ENCODE measurements at places on chromosomes 7 and 10.

DNA sequence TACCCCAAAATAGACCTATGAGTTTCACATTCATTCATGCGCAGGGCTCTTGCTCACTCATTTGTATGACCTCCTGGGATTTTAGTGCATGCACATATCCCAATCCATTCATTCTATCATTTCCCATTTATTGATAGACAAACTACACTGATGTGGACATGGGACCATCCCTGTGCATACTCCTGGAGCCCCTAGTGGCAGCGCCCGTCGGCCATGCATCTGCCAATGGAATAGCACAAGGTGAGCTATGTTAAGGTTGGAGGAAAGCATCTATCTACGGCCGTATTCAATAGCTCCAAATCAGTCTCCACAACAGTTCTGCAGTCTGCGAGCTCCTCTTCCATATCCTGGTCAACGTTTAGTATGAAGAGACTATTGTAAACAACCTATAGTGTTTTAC is 31.7 kb upstream of the FIGNL1 start:
- DNase-seq: no peak

DNA sequence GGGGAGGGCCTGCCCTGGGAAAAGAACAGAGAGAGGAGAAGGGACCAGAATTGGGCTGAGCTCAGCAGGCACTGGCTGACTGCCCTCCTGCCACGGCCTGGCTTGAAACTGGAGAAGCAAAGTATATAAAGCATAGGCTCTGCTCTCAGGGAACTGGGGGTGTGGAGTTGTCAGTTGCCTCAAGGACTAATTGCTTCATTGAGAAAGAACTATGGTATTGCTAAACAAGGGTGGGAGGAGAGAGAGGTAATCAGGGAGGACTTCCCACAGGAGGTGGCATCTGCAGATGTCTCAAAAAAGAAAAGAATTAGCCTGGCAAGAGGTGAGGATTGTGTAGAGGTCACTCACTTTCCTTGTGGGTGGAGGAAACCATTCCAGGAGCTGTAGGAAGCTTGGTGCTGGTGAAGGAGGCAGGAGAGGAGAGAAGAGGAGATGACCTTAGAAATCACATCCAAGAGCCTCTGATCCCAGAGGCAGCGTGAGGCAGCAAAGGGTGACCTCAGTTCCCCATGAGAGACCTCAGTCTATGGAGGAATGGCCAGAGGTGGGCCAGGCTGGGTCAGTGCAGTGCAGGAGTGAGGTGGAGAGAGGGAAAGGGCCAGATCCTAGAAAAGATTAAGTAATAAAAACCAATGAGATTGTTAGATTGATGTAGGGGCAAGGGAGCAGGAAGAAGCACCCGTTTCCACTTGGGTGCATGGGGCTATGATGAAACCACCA is 2.4 kb downstream of the PILRB start:
- no peak for DNase-seq

- DNase-seq: no peak
Observed at GRCh38 chr7:105796365-105796764, 80.0 kb downstream of the ATXN7L1 start.

DNA sequence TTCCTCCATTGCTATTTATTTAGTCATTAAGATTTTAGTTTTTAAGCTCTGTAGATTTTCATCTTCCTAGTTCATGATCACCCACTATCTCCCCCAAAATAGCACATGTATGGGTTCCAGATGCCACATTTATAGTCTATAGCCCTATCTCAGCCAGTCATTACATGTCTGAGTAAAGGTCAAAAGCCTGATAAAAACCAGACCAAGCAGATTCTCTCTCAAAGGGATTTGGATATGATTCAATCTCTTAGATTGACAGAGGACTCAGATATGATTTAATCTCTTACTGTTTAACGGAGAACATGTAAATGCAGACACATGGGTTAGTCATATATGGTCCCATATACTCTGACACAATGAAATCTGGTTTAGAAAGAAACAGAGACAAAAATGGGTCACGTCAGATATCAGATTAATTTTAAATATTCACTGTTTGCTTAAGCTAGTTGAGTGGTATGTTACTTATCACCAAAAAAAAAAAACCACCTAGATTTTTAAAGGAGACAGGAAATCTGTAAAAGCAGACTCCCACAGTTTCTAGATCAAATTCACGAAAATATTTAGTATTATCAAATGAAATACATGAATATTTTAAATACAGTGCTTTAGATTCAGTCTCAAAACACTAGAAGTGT is 107.0 kb upstream of the LRRN3 start:
- DNase-seq: no peak

DNA sequence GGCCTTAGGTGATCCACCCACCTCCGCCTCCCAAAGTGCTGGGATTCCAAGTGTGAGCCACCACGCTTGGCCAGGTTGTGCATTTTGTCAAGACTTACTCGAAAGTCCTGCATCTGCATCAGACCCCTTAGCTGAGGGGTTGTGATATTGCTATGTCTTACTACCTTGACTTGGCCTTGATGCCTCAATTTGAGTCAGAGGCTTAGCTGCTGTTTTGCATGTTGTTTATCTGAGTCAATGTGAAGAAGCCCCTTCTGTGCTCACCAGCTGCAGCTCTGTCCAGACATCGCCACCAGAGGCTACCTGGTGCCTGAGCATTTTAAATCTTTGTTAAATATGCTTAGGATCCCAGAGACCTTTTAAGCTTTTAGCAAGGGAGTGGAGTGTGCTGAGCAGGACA is 18.1 kb downstream of the UBE2D4 start:
- DNase-seq: no peak

DNA sequence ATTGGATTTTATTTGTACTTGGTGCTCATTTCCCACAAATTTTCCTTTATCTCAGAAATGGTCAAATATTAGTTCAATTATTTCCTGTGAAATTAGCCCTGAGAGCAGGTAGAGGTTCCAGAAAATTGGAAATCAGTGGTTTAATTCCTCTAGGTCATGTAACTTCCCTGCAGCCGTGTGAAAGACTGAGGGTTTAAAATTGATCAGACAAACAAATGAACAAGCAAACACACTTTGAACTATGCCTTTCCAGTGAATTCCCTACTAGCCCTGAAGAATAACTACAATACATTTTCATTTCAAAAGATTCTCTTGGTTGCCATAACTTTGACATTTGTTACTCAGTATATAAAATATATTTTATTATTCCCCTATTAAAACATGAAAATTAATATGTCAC is 1116.7 kb downstream of the REEP3 start:
- no peak for DNase-seq

GRCh38 chr10:124449170-124450011 is 444 bp downstream of the NKX1-2 start:
- DNase-seq: no peak

- DNase-seq: no peak
Observed at GRCh38 chr7:155762655-155763054, 49.6 kb downstream of the SHH start.

DNA sequence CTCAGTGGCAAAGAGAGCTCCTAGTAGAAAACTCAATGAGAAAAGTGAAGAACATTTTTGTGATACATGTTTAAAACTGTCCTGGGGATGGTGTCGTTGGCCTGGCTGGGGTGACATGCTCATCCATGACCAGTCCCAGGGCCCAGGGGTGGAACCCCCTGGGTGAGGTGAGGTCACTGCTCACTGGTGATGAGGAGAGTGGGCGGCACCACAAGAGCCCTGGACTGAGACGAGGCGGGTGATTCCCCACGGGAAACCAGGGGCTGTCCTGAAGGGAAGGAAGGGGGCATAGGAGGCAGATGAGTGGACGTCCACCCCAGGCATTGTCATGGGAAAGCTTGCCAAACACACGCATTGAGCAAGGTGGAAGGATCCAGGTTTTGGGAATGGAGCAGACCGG is 54.6 kb downstream of the HTR5A start:
- DNase-seq: no peak

DNA sequence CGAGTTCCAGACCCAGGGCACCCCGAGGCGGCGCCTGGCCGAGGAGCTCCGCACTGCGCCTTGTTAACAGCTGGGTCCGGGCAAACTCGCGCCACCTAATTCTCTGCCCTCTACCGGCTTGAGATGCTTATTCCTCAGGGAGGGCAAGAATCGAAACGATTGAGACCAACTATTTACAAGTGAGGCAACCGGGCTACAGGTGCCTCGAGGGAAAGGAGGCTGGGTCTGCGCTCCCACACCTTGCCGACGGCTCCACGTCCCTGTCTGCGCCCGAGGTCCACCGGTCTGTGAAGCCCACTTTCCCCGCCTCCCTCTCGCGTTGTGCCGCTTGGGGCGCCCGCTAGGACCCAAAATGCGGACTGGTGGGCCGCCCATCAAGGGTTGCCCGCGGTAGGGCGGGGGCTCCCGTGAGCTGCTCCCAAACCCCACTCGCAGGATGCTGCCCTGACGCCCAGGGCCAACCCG is 527 bp downstream of the AKR1B1 start:
- peak; percentile 38 for DNase-seq

DNA sequence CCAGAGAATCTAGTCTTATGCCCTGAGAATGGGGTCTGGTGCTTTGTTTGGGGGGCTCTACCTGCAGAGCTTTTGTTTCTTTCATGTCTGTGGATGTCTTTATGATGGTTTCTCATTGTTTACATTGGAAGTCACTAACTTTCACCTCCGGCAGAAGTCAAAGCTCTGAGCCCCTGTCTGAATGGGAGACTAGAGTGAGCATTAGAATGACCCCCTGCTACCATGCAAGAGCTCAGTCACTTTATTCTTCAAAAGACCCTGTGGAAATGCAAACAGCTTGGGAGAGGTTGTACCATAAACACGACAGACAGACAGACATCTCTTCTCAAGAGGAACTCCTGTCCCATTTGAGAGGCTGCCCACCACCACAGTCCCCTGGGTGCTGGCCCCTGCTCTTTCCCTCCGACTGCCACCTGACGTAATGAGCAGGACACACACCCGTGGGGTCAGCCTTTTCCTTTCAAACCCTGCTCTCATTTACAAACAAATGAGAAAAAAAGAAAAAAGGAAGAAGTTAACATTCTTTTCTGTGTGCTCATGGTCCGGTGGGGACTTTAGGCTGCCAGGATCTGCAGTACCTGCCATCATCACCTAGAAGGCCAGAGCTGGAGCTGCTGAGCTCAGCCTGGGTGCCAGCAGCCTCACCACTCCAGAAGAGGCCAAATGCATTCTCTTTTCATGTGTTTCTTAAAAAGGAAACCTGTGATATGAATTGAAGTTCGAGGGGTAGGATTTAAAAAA is 91.6 kb downstream of the FZD1 start:
- DNase-seq: no peak

GRCh38 chr10:66440568-66440967 is 485.3 kb upstream of the LRRTM3 start:
- DNase-seq: no peak

- DNase-seq: no peak
Observed at GRCh38 chr10:79246606-79247275, 100.5 kb upstream of the PPIF start.

DNA sequence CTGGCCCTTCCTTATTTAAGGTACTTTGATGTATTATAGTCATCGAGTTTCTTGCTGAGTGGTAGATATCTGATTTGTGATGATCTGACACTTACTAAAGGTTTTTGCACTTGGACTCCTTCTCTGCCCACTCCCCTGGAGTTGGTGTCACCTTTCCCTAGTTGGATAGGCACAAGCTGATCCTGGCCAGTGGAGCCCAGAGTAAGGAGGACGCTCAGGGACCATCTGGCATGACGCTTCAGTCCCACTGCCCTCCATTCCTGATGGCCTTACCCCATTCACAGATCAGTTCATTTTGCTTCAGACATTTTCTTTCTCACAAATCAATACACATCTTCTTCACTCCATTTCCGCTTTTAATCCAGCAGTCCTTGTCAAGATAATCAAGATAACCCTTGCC is 20.1 kb downstream of the ASB15 start:
- DNase-seq: no peak

- DNase-seq: no peak
Observed at GRCh38 chr10:110558041-110558440, 9.5 kb upstream of the SMC3 start.

DNA sequence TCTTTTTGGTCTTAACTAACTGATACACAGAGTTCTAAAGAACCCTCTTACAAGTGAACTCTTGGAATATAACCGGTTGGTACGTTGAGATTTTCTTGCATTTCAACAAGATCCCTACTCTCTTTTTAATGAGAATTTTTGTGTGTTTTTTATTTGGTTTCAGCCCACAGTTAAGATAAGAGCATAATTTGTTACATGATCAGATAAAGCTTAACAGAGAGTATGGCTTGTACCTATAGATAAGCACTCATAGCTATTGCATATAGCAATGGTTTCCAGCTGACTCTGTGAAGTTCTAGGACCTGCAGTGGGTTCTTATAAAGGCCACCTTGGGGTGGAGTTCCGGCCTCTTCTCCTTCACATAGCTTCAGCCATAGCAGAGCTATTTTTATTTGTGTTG is 143.3 kb downstream of the SNX10 start:
- DNase-seq: no peak

DNA sequence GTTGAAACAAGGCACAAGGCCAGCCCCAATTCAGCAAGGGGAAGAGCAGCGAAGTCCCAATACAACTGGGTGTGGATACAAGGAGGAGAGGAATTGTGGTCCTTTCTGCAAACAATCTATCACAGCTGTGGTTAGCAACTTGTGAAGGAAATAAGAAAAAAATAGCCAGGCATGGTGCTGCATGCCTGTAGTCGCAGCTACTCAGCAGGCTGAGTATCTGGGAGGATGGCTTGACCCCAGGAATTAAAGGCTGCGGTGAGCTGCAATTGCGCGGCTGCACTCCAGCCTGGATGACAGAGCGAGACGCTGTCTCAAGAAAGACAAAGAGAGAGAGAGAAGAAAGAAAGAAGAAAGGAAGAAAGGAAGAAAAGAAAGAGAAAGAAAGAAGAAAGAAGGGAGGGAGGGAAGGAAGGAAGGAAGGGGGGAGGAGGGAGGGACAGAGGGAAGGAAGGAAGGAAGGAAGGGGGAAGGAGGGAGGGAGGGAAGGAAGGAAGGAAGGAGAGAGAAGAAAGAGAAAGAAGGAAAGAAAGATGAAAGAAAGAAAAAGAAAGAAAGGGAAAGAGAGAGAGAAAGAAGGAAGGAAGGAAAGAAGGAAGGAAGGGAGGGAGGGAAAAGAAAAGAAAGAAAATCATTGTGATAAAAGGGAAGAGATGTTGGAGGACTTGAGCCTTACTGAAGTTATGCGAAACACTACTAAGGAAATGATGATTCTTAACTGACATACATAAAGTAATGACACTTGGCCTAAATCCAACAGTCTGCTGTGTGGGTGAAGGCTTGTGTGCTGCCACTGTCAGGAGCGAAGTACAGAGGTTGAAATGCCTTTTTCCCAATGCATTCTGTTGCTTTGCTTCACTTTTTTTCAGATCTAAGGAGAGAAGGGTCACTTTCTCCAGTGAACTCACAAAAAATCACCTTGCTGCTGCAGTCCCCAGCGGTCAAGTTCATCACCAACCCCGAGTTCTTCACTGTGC is 117.0 kb upstream of the STK17A start:
- DNase-seq: no peak

- no peak for DNase-seq
Observed at GRCh38 chr7:148044173-148044572, 546.4 kb upstream of the C7orf33 start.

Data from posterior cingulate gyrus (tissue), 11 donors.